ENCODE measurements at places on chromosomes 16 and 17.

GRCh38 chr17:82598256-82599119, 49.8 kb downstream of the WDR45B start:
- DNase-seq: no peak

DNA sequence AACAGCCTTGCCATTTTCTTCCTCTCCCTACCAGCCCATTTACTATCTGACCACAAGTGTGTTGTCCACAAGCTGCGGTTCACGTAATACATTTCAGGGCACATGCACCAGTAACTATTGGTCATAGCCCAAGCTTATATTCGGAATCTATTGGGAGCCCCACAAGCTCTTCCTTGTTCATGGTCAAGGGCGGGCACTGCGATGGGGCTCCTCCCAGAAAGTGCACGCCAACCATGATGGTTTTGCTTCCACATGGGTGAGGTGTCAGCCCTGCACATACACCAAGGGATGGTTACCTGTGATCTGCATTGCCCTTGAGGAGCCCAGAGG, 12.1 kb downstream of the THRA start:
- no peak for DNase-seq

GRCh38 chr16:54425068-54425467, 138.5 kb upstream of the IRX3 start:
- DNase-seq: no peak

GRCh38 chr17:6997171-6997570, 1.3 kb downstream of the ALOX12 start:
- no peak for DNase-seq

DNA sequence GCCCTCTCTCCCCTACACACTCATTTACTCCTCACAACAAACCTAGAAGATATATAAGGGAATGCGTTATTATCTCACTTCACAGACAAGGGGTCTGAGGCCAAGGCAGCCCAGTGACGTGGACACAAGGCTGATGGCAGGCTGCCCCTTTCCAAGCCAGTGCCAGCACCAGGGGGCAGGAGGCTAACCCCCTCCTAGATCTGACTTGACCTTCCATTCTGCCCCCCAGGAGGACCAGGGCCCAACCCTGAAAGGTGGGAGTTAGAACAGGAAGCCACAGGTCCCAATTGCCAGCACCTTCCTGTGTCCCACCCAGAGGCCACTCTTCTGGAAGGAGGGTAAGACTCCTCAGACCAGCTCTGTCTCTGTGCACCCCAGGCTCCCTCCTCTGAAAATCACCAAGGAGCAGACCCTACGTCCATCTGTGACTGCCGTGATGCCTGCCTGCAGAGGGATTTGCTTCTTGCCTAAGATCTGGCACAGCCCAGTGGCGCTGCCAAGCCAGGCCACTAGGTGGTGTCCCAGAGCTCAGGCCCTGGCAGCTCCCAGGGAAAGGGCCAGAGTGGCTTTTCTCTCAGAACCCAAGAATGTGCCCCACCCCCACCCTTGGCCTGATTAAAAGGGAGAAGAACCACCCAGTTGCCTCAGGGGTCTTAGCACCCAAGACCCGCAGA, 42.4 kb upstream of the MRPS23 start:
- peak; percentile 45 for DNase-seq

All from bone marrow (tissue), 2 donors.